ENCODE measurements at places on chromosomes 4 and X.

DNA sequence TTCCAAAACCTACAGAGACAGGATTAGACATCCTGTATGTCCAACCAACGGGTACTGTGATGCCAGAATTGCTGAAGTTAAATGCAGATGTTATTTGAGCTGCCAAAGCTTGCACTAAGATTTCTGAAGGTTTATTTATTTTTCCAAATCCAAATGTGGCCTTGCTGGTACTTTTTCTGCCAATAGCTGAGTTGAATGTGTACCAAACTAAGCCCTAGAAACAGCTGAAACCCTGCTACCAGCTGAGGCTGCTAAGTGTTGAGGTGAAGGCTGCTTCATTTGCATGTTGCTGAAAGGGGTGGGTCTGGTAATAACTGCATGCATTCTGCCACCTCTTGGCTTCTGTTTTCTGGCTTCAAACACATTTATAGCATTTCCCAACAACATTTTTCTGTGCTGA is 366.5 kb downstream of the FAT4 start:
- no peak for ATAC-seq

DNA sequence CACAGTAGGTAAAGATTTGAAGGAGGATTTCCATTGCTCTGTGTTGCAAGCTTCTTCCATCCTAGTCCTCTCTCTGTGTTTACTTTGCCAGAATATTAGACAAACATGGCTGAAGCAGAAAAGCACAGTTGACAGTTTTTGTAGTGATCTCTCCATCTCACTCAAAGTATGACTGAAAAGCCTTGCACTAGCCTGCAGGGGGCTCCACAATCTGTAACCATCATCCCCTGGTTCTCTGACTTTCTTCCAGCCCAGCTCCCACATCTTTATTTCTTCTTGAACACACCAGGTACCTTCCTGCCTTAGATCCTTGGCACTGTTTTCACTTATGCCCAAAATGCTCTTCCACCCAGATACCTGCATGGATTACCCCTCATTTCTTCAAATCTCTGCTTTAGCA is 34.1 kb upstream of the HHIP start:
- no peak for ATAC-seq

DNA sequence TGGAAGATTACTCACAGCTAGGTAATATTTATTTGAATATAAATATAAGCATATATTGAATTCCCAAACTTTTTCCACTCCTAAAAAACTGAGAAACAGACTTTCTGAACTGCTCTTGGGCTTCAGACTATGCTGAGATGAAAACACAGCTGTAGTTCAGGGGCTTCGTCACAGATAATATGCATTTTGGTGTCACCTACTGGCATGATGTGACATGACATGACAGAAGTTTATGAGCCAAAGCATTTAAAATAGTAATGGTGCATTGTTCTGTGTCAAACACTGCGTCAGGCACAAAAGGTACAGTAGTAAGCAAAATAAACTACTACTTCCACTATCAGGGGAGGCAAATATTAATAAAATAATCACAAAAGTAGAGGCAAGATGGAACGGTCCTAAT is 171.3 kb downstream of the BTC start:
- ATAC-seq = peak; percentile 40

DNA sequence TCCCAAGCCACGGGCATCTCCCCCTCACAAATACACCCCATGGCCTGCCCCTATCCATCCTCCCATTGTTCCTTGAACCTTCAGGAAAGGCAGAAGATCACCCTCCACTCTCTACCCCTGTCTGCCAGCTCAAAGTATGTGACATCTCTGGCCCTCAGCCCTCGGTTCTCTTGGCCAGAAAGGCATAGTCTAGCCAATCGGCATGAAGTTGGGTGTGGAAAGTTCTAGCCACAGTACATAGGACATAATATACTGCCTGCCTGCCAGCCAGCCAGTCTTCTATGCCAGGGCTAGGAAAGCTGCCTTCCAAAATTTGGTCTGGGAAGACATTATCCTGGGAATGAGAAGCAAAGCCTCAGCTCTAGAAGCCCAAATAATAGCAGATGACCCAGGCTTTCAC is 3.2 kb upstream of the PLP1 start:
- no peak for ATAC-seq

DNA sequence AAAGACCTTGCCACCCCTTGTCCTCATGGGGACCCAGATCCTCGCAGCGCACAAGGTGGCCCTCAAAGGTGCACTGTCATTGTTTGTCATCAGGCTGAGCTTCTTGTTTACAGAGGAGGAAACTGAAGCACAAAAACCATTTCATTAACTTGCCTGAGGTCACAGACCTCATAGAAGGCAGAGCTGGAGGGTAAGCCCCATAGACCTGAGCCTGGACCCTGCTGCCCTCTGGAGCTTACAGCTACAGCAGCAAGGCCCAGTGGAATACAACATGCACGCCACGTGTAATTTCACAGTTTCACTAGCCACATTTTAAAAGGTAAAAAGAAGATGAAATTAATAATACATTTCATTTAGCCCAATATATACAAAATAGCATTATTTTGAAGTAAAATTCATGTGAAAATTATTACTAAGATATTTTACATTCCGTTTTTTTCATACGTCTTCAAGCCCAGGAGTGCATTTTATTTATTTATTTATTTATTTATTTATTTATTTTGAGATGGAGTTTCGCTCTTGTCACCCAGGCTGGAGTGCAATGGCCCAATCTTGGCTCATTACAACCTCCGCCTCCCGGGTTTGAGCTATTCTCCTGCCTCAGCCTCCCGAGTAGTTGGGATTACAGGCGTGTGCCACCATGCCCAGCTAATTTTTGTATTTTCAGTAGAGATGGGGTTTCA is 8.8 kb downstream of the JAKMIP1 start:
- no peak for ATAC-seq

DNA sequence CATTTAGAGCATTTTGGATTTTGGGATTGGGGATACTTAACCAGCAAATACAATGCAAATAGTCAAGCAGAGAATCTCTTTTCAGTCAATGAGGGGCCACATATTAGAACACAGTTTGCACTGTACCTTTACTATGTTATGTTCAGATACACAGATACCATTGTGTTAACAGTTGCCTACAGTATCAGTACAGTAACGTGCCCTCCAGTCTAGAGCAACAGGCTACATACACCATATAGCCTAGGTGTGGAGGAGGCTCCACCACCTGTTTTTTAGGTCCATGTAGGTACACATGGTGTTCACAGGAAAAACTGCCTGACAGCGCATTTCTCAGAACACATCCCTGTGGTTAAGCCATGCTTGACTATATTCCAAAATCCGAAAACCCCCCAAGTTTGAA is 9.1 kb downstream of the GRPEL1 start:
- ATAC-seq = no peak

- no peak for ATAC-seq
These were observed 75.6 kb downstream of the CCNG2 start for GRCh38 chr4:77232653-77233052.

DNA sequence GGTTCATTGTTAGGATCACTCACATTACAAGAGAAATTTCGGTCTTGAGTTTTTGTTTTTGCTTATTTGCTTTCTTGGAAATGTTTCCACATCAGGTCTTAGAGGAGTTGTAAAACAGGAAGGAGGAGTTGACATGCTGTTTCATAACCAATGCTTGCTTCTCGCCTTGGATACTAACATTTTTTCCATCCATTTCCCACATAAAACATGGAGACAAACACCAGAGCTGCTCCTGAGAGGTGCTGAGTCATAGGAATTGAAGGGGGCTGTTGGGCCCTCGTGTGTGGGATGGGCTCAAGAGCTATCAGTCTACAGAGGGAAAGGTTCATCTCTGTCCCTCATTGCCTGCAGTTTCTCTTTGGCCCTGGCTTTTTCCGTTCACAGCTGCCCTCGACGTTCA is 29.9 kb downstream of the TBL1X start:
- peak; percentile 70 for ATAC-seq

DNA sequence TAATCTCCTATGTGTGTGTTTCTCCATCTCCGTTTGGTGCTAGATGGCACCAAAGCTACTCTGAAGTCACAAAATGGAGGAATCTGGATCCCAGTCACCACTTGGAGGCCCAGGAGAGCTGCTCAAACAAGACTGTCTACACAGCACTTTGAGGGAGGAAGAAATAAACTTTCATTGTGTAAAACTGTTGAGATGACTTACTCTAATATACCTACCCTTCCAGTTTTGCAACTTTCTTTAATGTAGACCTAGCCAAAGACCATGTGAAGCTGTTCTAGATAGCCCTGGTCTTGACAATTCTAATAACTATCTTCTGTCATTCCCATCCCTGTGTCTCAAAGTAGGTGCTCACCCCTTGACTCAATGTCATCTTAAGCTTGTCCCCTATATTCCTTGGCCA is 52.8 kb upstream of the TAB3 start:
- ATAC-seq = no peak

GRCh38 chr4:25209702-25210101 is 24.1 kb upstream of the PI4K2B start:
- no peak for ATAC-seq

DNA sequence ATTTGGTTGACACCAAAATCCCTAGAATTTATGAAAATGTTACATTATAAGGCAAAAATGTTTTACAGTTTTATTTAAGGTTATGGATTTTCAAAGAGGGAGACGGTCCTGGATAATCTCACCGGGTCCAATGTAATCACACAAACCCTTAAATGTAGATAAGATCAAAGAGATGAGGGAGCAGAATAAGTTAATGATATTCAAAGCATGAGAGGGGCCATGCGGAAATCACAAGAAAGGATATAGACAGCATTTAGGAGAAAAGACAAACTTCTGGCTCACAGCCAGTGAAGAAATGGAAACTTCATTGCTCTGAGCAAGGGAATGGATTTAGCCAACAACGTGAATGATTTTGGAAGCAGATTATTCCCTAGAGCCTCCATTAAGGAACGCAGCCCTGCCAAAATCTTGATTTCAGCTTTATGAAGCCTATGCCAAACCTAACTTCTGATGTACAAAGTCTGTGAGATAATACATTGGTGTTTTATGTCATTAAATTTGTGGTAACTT is 684.4 kb upstream of the GNPDA2 start:
- ATAC-seq = no peak

Measured in SK-N-SH treated with all-trans-retinoic acid at 6 μM for 48 hours (cell line).